Left ventricle myocardium superior (tissue), 1 donor: ENCODE measurements at places on chromosomes 12 and 14.

GRCh38 chr14:37124614-37125013 lies 47.8 kb downstream of the SLC25A21 start:
- DNase-seq, result no peak

DNA sequence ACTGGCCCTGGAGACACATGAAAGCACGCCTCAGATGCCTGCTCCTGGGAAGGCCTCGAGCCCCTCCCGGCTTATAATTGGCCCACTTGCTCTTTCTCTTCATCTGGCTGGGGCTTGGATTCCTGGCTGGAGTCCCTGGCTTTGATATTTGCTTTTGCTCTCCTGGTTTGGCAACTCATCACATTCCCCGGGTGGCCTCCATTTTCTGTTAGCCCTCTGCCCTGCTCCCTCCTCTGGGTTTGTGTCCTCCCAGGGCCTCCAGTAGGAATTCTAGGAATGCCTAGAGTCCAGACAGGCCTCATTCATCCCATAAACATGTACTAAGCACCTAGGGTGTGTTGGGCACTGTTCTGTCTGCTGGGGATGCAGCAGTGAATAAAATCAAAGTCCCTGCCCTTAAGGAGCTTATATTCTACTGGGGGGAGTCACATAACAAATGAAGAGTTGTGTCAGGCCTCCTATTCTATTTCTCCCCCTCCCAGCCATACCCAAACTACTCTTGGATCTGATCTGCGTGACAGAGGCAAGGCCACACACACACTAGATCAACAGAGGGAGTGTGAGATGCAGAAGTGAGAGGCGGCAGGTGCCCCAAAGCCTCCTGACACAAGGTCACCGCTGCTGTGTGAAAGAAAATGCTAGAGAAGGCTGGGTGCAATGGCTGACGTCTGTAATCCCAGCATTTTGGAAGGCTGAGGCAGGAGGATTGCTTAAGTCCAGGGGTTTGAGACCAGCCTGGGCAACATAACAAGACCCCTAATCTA lies 21.3 kb upstream of the TSPAN9 start:
- DNase-seq, result no peak

DNA sequence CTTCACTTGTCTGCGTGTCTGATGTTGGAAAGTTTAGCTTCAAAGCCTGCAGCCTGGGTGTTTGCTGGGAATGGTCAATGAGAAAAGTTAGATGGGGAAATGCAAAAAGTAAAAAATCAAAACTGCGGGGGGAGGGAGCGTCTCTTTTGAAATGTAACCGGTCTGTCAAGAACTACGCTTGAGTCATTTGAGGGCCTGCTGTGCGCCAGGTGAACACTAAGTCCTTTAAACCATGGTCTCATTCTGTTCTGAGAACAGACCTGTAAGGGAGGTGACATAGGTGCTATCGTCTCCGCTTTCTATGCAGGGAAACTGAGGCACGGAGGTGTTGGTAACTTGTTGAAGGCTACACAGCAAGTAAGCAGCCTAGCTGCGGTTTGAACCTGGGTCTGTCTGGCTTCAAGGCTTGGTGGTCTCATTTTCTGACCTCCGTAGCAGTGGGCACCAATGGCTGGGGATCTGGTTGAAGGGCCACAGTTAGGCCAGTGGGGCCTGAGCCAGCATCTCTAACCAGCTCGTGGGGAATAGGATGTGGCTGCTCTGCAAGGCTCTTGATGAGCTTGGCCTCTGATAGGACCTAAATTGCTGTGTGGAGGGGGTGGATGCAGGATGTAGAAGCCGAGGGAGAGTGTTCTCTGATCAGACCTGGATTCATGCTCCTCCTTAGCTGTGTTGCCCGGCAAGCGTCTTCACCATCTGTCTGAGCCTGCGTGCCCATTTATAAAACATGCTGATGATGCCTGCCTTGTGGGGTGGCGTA lies 41.5 kb downstream of the KCTD10 start:
- no peak for DNase-seq

DNA sequence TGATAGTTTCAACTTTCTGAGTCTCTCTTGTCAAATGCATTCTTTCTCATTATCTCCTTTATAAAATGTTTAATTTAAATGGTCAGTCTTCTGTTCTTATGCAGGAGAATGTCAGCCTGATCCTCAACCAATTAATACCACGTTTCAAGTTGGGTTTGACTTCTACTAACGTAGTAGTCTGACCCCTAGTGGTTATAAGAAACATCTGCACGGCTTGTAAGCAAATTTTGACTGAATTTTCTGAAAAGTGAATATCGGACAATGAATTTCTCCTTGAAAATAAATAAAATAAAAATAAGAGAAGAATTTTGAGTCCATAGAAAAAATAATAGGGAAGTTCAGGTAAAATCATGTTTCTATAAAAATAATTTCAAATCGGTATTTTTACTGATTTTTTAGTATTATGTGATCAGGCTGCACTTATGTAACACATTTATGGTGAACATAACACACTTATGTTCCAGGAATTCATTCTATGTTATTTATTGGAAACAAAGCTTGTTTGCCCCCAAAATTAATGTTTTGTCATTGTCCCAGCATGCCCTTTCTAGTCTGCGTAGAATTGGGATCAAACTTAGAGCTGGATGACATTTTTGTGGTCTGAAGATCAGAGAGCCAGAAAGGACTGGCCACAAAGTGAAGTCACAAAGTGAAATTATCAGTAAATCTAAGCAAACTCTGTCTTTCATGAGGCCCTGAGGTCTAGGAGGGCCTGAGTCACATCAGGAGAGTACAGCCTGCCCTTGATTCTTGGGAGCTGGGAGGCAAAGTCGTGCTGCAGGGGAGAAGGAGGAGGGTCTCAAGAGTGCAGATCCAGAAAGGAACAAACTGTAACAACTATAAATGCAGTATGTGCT lies 101.2 kb upstream of the STXBP6 start:
- no peak for DNase-seq

- no peak for DNase-seq
Measured at GRCh38 chr12:48878548-48878947, 12.9 kb upstream of the RND1 start.

- DNase-seq, result peak; percentile 18
Measured at GRCh38 chr14:24164518-24164991, 3.5 kb downstream of the IRF9 start.

- no peak for DNase-seq
Measured at GRCh38 chr12:58202933-58203718, 261.8 kb downstream of the ATP23 start.

GRCh38 chr12:131759176-131759575 lies 48.3 kb downstream of the SFSWAP start:
- no peak for DNase-seq

DNA sequence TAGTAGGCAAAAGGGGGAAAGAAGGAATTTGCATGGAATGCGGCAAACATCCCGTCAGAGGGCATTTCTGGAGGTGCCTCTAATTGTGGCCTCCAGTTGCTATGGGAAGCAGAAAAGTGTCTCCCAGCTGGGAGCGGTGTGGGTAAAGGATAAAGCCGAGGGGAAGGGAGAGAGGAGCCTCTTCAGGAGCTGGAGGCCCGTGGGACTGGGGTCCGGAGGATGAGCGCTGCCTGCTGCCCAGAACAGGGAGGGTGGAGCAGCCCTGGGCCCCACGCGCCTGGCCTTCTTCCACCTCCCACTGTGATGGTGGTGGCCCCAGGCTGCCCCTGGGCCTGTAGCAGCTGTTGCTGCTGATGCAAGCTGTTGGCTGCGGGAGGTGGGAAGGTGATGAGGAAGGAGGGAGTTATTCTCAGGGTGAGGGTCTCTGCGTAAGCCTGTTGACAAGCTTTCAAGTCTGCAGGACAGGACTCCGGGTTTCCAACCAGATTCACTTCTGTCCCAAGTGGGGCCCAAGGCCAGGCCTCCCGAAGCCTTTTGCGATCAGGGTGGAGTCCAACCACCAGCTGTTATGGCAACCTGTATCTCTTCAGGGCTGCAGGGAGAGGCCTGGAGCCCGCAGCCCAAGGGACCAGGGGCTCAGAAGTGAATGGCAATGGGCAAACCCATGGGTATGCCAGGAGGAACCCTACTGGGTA lies 19.1 kb upstream of the PGF start:
- peak; percentile 82 for DNase-seq

GRCh38 chr12:121034616-121035305 lies 4.3 kb downstream of the OASL start:
- DNase-seq, result no peak

GRCh38 chr12:27821259-27821973 lies 41.4 kb upstream of the MANSC4 start:
- no peak for DNase-seq

GRCh38 chr14:35401422-35402265 lies 2.9 kb downstream of the NFKBIA start:
- DNase-seq, result peak; percentile 61

DNA sequence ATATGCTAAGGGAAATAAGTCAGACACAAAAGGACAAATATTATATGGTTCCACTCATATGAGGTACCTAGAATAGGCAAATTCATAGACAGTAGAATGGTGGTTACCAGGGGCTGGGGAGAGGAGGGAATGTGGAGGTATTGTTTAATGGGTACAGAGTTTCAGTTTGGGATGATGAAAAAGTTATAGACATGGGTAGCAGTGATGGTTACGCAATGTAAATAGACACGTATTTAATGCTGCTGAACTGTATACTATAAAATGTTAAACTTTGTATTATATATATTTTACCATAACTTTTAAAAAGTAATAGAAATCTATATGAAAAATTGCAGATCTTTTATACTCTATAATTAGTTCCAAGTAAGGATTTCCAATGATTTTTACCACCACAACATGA lies 71.2 kb downstream of the CDK17 start:
- DNase-seq, result no peak

GRCh38 chr12:16243487-16244412 lies 33.7 kb downstream of the SLC15A5 start:
- DNase-seq, result no peak

DNA sequence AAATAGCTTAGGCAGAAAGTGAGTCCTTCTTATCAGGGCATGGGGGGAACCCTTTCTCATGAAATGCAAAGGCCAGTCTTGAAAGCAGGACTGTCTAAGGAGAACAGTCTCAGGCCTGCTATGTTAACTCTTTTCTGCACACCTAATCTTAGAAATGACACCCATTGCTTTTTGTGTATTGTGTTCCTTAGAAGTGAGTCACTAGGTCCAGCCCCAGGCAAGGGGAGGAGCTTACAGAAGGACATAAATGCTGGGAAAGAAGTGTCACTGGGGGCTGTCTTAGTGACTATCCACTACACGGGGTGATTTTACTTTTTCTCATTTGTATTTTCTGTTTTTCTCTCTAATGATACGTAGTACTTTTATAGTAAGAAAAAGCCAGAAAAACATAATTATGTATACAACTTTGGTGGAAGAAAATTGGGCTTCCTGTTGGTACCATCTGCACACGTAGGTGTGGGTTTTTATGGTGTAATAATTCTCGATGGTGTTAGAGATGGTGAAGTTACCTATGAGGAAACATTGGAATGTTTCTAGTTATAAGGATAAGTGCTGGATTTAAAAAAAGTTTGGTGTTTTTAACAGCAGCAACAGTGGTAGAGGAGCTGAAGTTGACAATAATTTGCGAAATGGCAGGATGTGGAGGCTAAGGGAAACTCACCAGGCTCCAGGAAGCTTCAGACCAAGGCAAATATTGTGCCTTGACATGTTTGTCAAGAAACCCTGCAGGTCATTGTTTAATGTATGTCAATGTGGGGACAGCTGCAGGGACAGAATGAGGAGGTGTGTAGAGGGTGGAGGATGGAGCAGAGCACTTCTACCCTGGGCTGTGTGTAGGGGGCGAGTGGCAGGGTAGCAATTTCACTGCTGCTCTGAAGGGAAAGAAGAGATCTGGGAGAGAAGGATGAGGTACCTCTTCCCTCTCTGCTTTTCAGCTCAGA lies 214.9 kb downstream of the KTN1 start:
- no peak for DNase-seq

DNA sequence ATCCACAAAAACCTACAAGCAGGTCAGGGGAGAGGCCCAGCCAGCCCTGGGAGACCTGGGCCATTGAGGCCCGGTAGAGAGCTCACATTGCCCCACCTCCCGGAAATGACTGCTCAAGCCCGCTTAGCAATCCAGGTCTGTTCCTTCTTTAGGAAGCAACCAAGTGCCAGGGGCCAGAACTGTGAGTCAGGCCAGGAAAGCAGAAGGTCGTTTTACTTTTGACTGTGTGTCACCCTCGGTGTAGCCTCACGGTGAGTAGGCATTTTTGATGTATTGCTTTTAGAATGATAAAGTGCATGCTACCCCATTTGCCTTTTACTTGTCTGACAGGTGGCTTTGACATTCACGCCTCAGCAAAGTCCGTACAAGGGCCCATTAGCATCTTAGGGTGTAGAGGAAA lies 25.4 kb upstream of the PWP1 start:
- DNase-seq, result no peak
